ENCODE measurements at places on chromosomes 3 and 15.

- DNase-seq: no peak
Measured at GRCh38 chr15:44490622-44491021, 46.3 kb upstream of the EIF3J start.

DNA sequence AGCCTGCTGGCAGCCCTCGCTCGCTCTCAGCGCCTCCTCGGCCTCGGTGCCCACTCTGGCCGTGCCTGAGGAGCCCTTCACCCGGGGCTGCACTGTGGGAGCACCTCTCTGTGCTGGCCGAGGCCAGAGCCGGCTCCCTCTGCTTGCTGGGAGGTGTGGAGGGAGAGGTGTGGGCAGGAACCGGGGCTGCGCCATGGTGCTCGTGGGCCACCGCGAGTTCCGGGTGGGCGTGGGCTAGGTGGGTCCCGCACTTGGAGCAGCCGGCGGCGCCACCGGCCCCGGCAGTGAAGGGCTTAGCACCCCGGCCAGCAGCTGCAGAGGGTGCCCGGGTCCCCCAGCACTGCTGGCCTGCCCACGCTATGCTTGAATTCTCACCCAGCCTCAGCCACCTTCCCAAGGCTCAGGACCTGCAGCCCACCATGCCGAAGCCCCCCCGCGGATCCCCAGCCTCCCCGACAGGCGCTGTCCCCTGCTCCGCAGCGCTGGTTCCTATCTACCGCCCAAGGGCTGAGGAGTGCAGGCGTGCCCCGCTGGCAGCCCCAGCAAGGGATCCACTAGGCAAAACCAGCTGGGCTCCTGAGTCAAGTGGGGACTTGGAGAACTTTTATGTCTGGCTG, 863.3 kb downstream of the IGSF11 start:
- DNase-seq: no peak

DNA sequence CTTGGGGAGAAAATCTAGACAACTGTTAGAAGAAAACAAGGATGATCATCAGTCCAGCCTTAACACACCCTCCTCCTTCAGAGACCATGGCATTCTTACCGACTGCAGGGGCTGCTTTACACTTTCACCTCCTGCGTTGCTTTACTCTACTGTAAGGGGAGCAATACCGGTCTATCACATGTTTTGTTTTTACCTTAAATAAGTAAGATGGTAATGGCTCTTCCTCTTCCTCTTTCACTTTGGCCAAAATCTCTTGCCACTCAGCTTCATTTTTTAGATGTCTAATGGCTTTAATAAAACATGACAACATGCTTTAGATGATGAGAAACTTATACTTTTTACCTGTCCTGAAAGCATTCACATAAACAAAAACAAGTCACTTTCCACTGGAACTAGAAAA, 33.4 kb upstream of the STIMATE start:
- no peak for DNase-seq

DNA sequence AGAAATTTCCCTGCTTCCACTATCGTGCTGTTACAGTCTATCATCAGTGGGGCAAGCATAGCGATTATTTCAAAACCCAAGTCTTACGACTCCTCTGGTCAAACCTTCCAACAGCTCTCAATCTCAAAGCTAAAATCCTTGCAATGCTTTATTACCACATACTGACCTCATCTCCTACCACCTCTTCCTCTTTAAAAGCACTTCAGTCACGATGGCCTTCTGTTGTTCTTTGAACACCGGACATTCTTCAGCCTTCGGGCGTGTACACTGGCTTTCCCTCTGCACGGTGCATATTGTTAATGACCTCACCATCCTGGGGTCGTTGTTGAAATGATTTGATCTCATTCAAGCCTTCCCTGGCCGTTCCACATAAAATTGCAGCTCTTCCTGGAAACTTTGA, 31.1 kb downstream of the MAGEL2 start:
- no peak for DNase-seq

DNA sequence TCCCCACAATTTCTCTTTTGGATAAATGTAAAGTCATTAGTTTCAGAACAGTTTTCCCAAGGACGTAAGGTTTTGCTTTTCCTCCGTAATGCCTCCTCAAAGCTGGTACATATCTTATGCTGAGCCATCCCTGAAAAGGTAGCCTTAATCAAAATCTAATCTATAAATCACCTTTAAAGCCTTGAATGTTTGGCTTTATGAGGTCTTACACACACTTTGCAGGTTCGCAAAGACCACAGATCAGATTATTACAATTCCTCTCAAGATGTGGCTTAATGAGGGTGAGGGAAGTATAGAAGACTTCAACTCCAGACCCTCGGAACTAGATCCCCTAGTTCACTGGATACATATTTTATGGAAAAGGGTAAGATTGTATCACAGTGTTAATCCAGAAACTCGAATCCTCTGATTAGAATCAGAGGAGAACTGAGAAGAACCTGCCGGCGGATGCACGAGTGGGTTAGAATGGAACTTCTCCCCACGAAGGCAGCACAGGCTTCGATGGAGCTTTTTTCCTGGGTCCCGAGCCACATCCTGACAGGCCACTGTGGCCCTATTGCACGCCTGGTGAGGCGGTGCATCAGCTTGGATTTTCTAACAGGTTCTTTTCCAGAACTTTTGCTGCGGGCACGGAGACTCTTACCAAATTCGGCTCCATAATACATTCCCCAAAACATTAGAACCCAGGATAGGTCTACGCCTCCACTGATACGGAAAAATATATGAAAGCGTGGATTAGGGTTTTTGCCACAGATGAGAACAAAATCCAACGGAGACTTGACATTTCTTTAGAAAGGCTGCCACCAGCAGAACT, 1.2 kb downstream of the CTXND1 start:
- DNase-seq: no peak

GRCh38 chr3:177948716-177949425, 587.4 kb upstream of the KCNMB2 start:
- no peak for DNase-seq

- no peak for DNase-seq
Measured at GRCh38 chr3:162998205-162998604, 1501.6 kb downstream of the OTOL1 start.

DNA sequence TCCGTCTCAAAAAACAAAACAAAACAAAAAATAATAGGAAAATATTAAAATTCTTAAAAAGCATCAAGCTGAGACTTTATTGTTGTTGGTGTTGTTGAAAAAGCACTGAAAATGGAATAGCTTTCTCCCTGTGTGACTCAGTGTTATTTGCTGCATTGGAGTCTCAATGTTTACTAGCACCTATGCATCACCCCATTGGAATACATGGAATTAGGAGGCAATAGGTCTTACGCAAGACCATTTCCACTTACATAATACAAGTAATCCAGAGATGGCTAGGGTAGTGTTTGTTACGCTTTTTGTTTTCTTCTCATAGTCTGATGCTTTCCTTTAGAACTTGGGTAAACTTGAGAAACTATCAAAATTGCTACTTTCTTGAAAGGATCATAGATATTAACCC, 15.2 kb downstream of the GXYLT2 start:
- DNase-seq: no peak

DNA sequence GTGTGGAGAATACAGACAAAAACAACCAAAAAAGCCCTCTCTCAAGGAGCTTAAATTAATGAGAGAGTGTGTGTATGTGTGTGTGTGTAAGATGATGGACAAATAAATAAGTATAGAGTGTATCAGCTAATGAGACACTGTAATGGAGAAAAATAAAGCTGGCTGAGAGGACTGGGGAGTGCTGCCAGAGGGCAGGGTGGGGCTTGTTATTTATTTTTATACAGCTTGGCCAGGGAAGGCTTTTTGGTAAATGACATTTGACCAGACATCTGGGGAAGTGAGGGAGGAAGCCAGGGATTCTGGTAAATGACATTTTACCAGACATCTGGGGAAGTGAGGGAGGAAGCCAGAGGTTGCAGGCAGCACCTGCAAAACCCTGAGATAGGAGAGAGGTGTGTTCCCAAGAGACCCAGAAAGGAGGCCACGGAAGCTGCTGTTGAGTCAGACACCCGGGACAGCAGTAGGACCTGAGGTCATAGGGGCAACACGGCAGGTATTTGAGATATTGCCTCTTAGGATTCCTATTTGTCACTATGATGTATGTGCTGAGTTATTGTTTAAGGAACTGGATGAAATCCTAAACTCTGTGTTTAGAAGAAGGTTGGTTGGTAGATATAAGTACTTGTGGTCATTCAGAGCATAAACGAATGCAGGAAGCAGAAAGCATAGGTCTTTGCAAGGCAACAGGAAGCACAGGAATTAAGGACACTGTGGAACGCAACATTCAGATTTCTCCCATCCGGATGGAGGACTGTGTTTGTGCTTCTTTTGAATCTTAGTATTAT, 2.7 kb downstream of the SV2B start:
- no peak for DNase-seq

GRCh38 chr15:60898896-60899295, 330.2 kb downstream of the RORA start:
- no peak for DNase-seq

DNA sequence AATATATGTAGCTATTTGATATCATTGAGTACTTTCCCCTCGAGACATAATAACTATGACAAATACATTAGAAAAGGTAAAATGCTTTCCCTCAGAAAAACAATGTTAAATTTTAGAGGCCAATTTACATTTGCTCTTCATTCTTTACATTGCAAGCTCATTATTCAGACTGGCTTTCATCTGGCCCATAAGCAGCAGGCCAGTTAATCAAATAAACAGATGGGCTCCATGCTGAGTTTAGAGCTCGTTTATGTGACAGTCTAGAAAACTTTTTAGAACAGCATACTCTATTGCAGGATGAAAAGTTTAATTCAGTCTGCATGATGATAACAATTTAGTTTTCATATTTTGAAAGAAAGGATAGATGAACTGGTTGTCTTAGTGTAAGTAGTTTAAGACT, 150.6 kb downstream of the DUT start:
- DNase-seq: no peak

DNA sequence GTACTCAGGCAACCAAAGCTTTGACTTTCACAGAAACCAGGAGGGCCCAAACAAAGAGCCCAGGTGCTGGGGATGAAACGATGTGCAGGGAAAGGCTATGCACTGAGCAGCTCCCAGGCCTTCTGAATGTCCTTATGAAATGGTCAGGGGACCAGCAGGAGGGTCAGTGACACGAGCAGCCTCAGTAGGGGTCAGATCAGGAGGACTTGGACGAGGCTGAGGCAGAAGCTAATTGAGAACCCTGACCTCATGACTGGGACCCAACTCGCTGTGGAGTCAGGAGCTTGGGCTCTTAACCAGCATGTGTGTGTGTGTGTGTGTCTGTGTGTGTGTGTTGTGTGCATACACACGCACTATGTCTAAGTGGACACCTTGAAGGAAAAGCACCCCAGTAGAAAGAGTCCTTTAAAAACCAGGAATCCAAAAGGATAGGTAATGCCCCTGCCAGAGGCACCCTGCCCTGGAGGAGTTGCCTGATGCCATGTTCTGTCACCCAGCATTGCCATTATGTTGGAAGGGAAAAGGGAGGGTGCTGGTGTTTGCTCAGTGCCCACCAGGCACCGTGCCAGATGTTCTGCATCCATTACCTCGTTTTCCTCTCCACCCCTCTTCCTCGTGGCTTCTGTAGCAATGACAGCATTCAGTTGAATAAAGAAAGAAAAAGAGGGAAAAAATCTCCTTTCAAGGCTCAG, 50.9 kb downstream of the CORO2B start:
- DNase-seq: no peak

- DNase-seq: no peak
Measured at GRCh38 chr3:112627919-112628466, 12.9 kb downstream of the CCDC80 start.

DNA sequence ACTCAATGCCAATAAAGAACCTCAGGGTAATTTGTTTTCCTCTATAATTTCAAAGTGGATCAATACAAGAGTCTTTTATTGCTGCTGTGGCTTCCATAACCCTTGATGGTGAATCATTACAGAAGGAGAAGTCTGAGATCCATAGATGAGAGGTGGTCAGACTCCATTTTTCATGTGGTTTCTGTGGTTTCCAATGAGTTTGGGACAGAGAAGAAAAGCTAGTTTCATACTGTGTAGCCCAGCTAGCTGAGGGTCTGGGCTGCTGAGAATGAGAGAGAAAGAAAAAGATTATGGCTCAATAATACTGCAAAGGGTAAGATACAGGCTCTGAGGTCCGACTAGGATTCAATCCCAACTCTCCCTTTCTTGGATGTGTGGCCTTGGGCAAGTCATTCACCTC, 180.6 kb upstream of the LRRN1 start:
- DNase-seq: no peak

DNA sequence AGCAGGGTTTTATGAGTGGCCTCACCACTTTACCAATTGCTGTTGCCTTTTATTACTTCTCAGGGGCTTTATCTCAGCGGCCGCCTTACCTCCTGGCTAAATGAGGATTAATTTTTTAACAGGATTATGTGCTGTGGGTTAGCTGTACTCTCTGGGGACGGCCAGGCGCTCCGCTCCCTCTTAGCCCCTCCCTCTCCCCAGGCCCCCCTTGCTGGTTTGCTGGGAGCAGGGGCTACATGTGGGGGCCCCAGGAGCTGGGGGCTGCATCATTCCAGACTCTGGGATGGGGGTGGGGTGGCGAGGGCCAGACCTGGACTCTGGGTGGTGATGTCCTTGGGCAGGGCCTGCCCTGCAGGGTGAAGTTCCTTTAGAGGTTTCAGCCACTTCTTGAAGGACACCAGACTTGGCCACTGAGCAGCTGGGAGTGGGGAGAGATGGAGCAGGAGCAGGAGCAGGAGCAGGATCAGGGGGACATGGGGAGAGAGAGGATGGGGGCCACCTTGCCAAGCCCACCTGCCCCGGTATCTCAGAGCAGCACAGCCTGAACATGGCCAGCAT, 196.1 kb downstream of the GOLGA6L6 start:
- no peak for DNase-seq

DNA sequence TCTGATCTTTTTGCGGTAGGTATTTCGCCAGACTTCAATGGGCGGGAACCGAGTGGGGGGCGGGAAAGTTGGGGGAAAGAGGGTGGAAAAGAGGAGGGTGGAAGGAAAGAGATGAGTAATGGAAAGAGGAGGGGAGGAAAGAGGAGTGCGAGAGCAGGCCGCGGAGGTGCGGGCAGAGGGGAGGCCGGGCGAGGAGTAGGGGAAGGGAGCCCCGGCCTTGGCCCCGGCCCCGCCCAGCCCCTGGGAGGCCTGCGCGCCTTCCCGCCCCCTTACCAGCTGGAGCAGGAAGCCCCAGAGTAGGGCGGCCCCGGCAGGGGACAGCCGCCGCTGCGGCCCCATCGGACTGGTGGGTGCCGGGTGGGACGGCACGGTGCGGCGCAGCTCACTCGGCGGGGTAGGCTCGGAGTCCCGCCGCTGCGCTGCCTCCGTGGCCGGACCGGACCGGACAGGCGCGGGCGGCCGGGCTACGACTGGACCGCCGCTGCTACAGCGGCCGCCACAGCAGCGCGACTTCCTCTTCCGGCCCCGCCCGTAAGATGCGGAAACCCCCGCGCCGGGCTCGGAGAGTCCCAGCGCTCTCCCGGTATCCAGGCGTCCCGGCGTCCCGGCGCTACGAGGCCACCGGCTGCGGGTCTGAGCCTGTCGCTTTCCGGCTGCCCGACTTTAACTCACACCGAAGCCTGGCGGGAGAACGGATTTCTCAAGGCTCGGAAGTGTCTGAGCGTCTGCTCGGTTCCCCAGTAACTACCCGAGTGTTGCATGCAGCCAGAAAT, at the start of gene SPPL2A:
SPPL2A (minus strand) TSS at position 512 of the 773 bp plus-strand sequence; CDS start at position 339, 173 bp downstream.
- DNase-seq: peak; percentile 87

DNA sequence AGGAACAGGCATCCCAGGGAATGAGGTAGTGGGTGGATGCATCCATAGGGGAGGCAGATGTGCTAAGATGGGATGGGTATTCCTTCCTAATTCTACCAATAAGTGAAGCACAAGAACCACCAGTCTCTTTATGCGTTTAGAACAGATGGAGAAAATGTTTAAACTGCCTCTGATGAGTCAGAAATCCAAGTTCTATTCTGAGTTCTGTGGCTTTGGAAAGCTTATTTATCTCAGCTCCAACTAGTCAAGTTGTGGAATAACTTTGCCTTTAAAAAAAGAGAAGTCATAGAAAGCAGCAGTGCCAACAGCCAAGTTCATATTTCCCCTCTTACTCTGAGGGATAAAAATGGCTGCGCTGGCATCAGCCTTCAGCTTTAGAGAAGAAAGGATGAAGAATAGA, 761.7 kb downstream of the IGSF11 start:
- no peak for DNase-seq

Data from stimulated activated CD4-positive, alpha-beta T cell treated with anti-CD3 and anti-CD28 coated beads, Interleukin-12 subunit alpha, Interleukin-12 subunit beta, amount 100 ng/mL, for 4 hours (primary cell).